ENCODE measurements at places on chromosomes 1 and 21.

GRCh38 chr1:83829106-83829505 lies 169.8 kb downstream of the TTLL7 start:
- DNase-seq = no peak

GRCh38 chr1:84110629-84111028 lies 33.4 kb upstream of the PRKACB start:
- no peak for DNase-seq

- no peak for DNase-seq
These were observed 1.4 kb downstream of the NUCKS1 start for GRCh38 chr1:205748403-205749233.

GRCh38 chr1:2951856-2952255 lies 69.4 kb upstream of the ACTRT2 start:
- DNase-seq = no peak

DNA sequence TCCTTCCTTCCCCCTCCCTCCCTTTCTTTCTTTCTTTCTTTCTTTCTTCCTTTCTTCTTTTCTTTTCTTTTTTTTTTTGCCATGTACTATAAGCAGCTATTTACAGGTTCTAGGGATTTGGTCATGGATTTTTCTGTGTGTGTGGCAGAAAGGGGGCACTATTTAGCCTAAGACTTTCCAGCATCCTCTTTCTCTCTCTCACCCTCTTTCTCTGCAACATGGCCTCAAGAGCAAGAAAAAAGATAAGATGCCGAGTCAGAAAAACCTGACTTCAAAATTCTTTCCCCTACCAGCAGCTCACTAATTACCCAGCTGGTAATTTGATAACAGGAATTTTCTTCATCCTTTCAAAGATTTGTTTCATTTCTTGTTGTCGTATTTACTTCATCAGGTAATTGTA lies 458.3 kb upstream of the ADAMTS5 start:
- no peak for DNase-seq

GRCh38 chr1:206421616-206422340 lies 48.5 kb upstream of the IKBKE start:
- no peak for DNase-seq

DNA sequence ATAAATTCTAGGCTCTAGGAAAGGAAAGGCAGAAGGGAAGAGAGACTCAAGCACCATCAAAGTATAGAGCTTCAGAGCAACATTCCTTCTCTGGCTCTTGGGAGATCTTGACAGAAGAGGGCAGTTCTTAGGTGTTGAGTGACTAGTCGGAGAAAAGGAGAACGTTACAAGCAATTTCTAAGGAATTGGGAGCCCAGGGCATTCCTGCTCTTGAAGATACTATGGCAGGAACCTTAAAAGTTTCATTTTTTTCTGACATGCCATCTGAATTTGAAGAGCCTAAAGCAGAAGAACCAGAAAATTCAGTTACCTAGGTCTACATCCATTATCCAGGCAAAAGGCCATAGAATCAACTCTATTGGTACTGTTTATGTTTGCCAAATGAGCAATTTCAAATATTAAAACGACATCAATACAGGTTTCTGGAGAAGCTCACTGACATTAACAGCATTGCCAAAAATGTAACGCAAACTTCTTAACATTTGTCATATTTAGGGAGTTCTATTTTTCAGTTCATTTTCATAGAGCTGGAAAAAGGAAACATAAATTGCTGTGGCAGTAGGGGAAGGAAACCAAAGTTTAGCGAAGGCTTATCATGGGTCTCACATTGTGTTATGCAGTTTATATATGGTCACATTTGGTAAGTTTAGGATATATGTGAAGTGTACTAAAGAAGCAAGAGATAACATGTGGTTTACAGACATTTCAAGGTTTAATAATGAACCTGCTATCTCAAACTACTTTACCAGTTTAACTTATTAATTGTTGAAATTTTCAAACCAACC lies 210.1 kb upstream of the NRIP1 start:
- DNase-seq = no peak

GRCh38 chr1:84083307-84083706 lies 60.8 kb upstream of the PRKACB start:
- DNase-seq = no peak

DNA sequence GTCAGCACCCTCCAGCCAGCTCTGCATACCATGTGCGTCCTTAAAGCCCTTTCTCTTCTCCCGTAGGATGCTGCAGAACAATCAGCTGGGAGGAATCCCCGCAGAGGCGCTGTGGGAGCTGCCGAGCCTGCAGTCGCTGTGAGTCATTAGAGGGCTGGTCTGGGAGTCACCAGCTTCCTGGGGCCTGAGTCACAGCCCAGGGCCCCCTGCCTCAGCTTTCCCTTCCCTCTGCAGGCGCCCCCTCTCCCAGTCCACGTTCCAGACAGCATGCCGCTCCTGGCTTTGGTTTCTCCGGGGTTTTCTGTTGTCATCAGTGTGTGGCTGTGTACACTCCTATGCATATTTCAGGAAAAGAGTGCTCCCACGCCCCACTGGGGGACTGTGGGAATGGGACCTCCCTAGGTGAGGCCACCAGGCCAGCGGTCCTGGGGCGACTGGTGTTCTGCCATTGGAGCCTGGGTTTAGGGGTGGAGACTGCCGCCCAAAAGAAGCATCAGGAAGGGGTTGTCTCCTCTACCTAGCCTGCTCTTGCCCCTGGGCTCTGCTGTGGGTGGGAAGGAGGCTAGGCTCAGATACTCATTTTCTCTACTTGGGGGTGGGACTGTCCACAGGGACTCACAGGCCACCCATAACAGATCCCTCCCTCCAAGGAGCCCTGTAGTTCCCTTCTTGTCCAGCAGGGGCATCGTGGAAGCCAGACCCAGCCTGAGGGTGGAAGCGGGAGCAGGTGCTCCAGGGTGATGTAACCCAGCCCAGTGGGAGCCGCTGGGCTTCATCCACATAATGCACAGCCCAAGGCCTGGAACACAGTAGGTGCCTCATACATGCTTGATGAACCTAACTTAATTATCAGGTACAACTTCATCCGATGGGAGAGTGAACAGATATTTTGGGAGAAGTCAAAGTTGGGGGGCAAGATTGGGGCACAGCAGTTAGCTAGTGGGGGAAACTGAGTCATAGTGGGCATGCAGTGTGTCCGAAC lies 42.5 kb downstream of the LGR6 start:
- DNase-seq = no peak

GRCh38 chr1:202812176-202813026 lies 1.6 kb downstream of the PCAT6 start:
- DNase-seq = no peak

DNA sequence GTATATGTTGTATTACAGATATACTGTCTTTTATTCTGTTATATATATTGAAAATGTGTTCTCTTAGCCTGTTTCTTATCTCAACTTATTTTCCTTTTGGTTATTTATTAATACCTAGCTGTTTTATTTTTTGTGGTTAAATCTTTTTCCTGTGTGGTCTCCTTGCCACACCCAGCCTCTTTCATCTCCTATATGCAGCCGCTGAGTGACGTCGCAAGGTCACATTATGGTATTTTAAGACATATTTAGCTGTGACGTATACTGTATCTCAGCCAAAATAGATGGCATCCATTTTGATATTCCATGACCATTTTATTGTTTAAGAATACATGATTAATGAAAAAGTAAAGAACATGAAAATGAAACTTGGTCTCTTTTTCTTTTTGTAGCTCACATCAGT lies 29.1 kb downstream of the CENPF start:
- DNase-seq = no peak
